CD4-positive, alpha-beta T cell (primary cell): ENCODE measurements at places on chromosomes 2 and 18.

- DNase-seq = no peak
These were observed 172.9 kb upstream of the SOX11 start for GRCh38 chr2:5519286-5519685.

- no peak for DNase-seq
These were observed 51.8 kb downstream of the BIN1 start for GRCh38 chr2:127054996-127055785.

DNA sequence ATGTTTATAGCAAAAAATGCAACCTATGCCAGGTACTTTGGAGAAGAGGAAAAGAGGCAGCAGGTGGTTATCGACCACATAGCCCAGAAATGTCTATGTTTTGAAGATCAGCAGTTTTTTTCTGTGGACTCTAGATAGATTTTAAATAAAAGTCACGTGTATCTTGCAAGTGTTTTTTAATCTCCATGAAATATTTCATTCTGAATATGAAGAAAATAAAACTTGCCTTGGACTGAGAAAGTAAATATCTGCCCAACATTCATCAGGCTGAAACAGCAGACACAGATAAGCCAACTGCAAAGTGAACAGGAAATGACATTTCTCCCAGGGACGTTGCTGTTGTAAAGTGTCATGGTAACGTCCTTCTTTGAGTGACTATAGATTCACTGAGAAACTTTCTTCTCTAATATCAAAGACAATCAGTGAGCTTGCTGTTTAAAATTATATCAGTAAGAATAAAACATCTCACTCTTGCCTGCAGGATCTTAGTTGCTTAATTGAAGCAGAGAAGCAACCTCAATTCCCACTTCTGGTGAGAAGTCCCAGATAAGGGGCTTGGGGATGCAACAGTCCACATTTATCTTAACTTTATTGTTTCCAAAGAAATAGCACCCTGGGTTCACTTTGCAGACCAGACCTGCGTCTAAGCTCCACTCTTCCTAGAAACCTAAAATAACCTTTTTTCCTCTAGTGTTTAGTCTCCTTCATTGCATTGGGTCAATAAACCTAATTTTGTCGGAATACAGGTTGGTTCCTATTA, 6.3 kb downstream of the MYOM1 start:
- no peak for DNase-seq

DNA sequence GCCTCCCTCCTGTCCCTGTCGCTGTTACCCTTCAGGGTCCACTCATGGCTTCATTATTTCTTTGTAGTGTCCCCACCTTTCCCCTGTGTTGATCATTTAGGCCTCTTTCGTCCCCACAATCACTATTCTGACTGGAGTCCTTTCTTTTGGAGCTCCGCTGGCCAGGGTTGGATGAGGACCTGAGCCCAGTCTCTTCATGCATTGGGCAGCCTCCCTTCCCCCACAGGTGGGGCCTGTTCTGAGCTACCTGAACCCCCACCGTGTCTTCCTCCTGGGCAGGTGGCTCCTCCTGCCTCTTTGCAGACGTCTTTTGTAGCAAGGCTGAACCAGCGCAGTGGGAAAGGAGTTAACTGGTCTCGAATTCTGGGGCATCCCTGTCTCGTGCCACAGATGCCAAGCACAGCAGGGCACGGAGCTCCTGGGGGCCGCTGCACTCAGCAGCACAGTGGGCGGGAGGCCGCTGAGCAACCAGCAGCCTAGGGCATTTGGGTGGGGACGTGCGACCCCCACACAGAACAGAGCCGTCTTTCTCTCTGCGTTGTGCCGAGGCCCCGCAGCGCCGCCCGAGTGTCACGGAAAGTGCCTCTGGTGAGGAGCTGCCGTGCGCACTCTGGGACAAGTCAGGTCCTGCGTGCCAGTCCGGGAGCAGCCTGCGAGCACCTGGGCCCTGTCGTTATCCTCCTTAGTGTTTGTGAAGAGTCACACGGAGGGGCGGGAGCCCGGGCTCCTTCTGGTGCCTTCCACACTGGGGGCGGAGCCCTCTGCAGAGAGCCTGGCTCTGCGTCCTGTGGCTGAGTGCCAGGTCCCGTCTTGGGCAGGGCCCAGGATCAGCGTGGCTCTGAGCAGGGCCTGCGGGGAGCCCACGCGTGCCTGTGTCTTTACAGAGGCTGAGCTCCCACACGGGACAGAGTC, 130.1 kb downstream of the NFATC1 start:
- no peak for DNase-seq

GRCh38 chr18:36706134-36706881, 122.5 kb downstream of the TPGS2 start:
- DNase-seq = no peak

- DNase-seq = no peak
These were observed 60.1 kb downstream of the SPIRE1 start for GRCh38 chr18:12597760-12598159.

DNA sequence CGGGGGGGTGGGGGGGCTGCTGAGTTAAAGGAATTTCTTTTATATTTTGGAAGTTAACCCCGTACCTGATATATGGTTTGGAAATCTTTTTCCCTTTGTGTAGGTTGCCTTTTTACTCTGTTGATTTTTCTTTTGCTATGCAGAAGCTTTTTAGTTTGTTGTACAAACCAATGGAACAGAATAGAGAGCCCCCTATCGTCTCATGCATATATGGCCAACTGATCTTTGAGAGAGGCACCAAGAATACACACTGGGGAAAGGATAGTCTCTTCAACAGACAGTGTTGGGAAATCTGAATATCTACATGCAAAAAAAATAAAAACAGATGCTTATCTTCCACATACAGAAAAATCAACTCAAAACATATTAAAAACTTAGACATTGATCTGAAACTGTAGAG, 647.8 kb upstream of the KLHL29 start:
- DNase-seq = no peak

DNA sequence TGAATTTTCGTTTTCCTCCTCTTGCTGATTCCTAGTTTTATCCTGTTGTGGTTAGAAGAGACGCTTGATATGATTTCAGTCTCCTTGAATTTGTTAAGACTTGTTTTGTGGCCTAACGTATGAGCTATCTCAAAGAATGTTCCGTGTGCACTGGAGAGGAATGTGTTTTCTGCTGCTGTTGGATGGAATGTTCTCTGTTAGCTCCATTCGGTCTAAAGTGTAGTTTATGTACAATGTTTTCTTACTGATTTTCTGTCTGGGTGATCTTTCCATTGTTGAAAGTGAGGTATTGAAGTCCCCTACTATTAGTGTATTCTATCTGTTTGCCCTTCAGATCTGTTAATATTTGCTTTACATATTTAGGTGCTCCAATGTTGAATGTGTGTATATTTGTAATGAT, 25.9 kb downstream of the COLEC11 start:
- no peak for DNase-seq

GRCh38 chr2:223632826-223633225, 30.7 kb upstream of the SCG2 start:
- DNase-seq = no peak

GRCh38 chr2:193895226-193895625, 1700.5 kb upstream of the TMEFF2 start:
- no peak for DNase-seq

DNA sequence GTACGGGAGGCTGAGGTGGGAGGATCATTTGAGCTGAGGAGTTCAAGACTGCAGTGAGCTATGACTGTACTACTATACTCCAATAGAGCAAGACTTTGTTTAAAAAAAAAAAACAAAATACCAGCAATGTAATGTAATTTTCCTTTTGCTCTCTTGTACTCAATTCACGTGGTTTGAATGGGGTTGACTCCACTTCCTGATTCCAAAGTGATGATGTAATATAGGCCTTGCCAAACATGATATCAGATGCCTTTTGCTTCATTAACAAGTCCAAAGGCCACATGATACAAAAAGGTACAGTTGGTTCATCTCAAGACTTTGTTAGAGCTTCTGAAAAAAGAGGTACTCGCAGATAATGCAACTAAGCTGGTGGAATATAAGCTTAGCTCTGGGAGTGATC, 321.8 kb downstream of the ZEB2 start:
- no peak for DNase-seq

GRCh38 chr2:202841090-202841867, 30.3 kb downstream of the ICA1L start:
- no peak for DNase-seq

GRCh38 chr2:20536619-20537422, 89.9 kb downstream of the RHOB start:
- no peak for DNase-seq

GRCh38 chr18:48151421-48152065, 221.1 kb upstream of the SMAD2 start:
- no peak for DNase-seq

DNA sequence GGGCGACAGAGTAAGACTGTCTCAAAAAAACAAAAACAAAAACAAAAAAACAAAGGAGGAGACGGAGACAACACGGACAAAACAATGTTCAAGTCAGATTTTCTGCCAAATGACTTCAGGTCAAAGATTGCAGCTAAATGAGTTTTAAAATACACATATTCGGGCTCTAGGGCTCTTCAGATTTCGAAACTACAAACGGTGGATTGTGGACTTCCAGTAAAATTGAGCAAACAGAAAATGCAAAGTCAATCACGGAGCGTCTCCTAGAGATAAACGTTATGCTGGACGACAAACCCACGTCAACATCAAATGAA, 558 bp downstream of the MRPS5 start:
- DNase-seq = no peak

- DNase-seq = no peak
These were observed 19.7 kb upstream of the MARCO start for GRCh38 chr2:118922254-118922653.

DNA sequence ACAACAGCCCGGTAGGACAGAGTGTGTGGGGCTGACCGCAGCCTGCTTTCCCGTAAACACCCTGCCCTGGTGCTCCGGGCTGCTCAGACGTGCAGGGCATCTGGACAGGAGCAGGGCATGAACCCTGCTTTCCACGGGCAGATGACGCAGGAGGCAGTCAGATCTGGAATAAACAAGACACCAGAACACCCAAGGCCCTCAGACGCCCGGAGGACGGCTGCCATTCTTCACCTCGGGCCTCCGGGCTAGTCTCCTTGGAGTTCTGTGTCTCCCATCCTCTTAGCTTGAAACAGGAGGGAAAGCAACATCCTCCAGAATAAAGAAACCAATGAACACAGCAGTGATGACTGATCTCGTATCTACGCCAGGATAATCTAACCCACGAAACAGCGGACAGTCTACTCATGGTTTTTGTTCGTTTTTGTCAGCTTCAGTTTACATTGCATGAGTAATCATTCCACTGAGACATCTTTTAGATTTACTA, 7.3 kb downstream of the PXDN start:
- no peak for DNase-seq

GRCh38 chr18:71321319-71321718, 1032.5 kb downstream of the SOCS6 start:
- DNase-seq = no peak

DNA sequence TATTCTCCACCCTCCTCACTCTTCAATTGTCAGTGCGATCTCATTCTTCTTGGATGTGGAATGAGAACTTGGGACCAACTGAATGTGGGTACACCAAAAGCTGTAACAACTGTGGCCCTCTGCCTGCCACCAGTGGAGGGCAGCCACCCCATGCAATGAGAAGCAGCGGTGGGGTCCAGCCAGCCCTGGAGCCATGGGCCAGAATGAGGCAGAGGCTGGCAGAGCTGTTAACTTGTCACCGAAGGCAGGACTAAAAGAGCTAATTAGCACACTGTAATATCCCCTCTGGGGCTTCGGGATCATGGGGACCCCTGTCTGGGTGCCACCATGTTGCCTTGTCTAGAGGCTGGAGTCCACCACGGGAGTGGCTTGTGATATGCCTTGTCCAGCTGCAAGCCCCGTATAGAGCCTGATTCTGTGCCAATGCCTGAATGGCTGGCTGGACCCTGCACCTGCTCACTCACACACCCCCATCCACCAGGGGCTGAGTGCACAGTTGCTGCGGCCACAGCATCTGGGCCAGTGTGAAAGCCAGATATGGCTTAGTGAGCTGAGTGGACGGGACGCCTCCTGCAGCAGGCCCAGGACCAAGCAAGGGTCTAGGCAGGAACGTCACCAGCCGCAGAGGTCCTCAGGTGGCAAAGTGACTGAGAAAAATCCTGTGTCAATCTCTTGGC, 680.5 kb downstream of the DSC3 start:
- DNase-seq = no peak

DNA sequence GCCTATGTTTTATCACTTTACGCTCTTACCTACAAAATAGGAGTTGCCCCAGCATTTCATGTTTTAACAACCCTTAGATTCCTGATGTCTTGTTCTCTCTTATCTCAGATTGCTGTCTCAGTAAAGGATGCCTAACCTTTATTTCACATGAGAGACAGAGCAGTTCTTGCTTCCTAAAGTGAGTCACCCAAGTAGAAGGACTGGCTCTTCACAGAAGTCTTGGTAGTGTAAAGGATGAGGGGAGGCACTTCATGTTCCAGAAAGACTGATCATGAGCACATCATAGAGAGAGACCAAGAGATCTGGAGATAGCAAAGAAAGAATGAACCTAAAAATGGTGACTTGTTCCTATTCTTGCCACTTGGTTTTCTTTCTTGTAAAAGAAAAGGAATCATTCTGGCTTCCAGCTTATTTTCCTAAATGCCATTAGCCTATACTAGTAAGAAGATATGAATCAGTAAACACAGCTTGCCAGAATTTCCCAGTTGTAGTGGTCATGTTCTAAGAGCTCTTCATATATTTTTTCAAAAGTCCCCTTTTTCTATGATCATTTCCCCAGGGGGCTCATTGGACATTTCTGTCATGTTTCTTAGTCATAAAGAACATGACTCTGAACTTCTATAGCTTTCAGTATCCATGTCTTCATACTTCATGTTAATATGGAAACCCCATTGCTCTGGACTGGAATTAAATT, 54.9 kb downstream of the MAPRE2 start:
- no peak for DNase-seq

DNA sequence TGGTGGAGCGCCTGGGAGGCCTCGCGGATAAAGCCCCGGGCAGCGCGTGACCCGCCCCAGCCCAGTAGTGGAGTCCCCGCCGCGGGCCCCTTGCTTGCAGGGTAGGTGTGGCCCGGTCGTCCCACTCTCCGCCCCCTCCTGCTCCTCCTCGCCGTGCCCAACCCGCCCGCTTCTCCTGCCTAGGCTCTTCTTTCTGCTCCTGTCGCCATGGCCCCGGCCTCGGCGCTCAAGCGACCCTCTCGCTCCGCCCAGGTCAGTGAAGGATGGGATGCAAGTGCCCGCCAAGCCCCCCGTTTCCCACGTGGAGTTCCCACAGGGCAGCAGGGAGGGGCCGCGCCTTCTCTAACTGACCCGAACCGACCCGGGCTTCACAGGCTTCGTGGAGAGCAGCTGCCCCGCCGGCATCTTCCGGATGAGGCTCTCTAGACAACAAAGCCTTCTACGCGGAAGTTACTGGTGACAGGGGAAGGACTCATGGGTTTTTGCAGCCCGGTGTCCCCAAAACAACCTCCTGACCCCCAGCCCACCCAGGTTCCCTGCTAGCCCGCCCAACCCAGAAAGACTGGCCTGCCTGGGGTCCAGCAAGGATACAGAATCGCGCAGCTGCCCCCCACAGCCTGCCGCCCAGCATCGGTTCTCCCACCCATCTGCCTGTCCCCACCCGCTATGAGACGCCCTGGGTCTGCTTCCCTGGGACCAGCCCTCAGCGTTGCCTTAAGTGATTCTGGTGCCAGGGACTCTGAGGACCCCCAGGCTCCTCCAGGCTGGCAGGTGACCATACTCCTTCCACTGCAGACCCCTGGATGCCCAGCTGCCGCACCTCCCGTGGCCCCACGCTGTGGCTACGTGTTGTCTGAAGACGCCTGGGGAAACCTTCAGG, 32.8 kb downstream of the TTC32 start:
- DNase-seq = peak; percentile 70

GRCh38 chr2:72955228-72956049, 38.1 kb downstream of the EMX1 start:
- DNase-seq = no peak

GRCh38 chr2:240223631-240224030, 83.2 kb upstream of the OTOS start:
- no peak for DNase-seq
